ENCODE measurements at places on chromosomes 16 and 17. TPM values are rescaled to one million over a fixed set of nuclear protein-coding genes. Genes with fewer than 3 reads are reported as not detected.

GRCh38 chr16:88282564-88283395 is 100.0 kb upstream of the ZNF469 start:
- H3K36me3 ChIP-seq, result no peaks in the 10 kb centered on the region
- H3K27ac ChIP-seq, result no peak overlapping the region
- no peak overlapping the region for H3K4me3 ChIP-seq
- peaks cover 19% of the 10 kb centered on the region for H3K4me1 ChIP-seq

GRCh38 chr17:44863061-44863918 is 15.6 kb downstream of the HIGD1B start:
- peaks cover 64% of the 10 kb centered on the region for H3K36me3 ChIP-seq
- no peak overlapping the region for H3K27ac ChIP-seq
- no peak for DNase-seq
- no peak overlapping the region for H3K4me3 ChIP-seq

GRCh38 chr17:10042589-10043244 is 137.6 kb upstream of the RCVRN start:
- DNase-seq, result no peak
- no peaks in the 10 kb centered on the region for H3K36me3 ChIP-seq
- no peaks in the 10 kb centered on the region for H3K27me3 ChIP-seq
- no peak overlapping the region for H3K4me3 ChIP-seq
- H3K27ac ChIP-seq, result no peak overlapping the region

GPR179 gene
- 0.45 TPM for total RNA-seq

NME3 gene
- total RNA-seq, result 73.1 TPM

SMURF2 gene
- total RNA-seq, result 18.8 TPM

- H3K36me3 ChIP-seq, result peaks cover 16% of the 10 kb centered on the region
- H3K4me1 ChIP-seq, result peaks cover 56% of the 10 kb centered on the region
- H3K4me3 ChIP-seq, result no peak overlapping the region
Measured at GRCh38 chr17:41064301-41064700, 1.4 kb downstream of the KRTAP2-4 start.

GRCh38 chr17:38851434-38851833 is 2.1 kb downstream of the RPL23 start:
- H3K4me1 ChIP-seq, result peaks cover 51% of the 10 kb centered on the region
- peaks cover 80% of the 10 kb centered on the region for H3K36me3 ChIP-seq
- H3K27me3 ChIP-seq, result no peaks in the 10 kb centered on the region
- peak overlapping the region; percentile 100 for H3K27ac ChIP-seq
- DNase-seq, result no peak

CNGB1 gene
- 0.19 TPM for total RNA-seq

CLDN6 gene
- 1.2 TPM for total RNA-seq

DNA sequence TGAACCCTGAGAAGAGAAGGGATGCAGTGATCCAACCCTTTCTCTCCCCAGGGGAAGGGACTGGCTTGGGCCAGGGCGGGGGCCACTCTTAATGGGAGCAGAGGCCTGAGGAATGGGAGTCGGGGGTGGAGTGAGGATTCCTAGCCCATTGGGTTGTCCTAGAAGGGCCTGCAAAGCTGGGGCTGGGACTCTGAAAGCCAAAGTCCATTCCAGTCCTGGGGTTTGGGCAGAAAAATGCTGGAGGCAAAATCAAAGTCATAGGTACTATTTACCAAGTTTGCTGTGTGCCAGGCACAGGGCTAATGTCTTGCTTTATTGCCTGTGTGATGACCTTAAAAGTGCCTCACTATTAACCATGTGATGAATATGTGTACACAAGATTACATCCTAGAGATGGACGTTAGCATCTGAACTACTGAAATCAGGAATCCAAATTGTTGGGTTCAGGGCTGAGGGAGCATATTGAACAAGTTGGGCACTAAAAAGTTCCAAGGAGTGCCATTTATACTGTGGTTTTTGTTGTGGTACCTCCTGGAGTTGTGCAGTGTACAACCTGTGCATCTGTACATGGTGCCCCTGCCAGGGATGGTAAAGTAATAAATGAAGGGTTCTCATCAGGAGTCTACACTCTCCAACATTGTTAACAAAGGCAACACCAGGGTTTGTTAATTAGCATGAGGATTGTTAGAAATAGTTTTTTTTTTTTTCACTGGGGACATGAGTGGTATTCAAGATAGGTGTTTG is 84.4 kb upstream of the NKD1 start:
- H3K36me3 ChIP-seq, result no peaks in the 10 kb centered on the region
- no peak overlapping the region for H3K27ac ChIP-seq
- H3K4me1 ChIP-seq, result no peaks in the 10 kb centered on the region
- peaks cover 96% of the 10 kb centered on the region for H3K27me3 ChIP-seq
- DNase-seq, result no peak
